ENCODE measurements at places on chromosomes 1 and 21. TPM values are rescaled to one million over a fixed set of nuclear protein-coding genes. Genes with fewer than 3 reads are reported as not detected.

TIE1 gene
- 18.6 TPM for total RNA-seq

DNA sequence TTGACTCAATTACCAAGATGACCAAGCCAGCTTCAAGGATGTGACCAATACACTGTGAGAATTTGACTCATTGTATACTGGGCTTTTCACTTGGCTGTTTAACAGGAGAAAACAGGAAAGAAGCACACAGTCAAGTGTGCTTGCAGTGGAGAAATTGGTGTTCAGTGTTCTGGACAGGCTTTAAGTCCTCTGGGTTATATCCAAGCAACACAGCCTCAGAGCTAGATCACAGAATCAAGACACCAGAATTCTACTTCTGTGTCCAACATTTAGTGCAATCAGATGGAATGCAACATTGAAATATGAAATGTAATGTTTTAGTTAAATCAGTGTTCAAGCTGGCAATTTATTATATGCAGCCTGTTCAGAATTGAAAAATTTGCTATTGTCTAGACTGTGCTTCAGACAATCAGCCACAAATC lies 694.4 kb downstream of the LTN1 start:
- no peak for DNase-seq

AVPR1B gene
- 0.89 TPM for total RNA-seq

IL12RB2 gene
- total RNA-seq: 0.55 TPM

DNA sequence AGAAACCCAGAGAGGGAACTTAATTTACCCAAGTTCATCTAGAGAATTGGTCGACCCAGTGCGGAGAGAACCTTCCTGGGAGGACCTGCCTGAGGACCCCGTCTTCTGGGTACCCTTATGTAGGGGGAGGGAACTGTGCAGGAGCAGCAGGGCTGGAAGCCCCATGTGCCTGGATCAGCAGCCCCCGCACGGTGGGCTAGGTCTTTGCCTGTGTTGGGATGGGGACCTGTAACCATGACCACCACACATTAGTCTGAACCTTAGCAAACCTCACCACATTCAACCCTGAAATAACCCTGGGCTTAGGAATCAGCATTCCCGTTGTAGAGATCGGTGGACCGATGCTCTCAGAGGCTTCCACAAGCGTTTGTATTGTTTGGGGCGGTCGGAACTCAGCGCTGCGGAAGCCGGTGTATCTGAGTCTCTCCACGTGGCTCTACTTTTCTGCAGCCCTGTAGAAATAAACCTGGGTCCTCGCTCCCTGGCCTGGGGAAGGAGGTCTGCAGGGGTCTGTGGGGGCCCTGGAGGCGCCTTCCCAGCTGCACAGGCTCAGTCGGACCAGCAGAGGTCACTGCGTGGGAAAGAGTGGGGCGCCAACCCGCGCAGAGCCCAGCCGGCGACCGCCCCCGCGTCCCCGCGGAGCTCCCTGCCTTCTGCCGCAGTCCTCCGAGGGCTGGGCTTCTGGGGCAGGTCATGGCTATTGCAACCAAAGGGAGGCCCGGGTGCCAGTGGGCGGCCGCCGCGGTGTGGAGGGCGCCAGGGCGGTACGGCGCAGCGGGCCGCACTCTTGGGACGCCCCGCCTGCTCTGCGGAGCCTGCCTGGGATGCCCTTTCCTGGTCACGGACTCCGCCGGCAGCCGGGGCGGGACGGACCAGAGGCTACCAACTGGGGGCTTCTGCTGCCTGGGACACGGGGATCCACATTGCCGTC lies 36.2 kb upstream of the KCNA10 start:
- DNase-seq: peak; percentile 50

DNA sequence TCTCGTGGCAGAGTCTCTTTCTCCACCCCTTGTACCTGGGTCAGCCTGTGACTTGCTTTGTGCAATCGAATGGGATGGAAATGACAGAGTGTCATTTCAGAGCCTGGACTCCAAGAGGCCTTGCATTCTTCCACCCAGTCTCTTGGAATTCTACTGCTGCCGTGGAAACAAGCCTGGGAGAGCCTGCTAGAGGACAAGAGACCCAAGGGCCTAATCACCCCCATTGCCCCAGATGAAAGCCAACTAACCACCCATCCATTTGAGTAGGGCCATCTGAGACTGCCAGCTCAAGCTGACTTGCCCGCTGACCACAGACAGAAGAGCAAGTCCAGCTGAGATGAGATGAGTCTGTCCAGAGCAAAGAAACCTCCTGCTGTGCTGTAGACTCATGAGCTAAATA lies 201.6 kb downstream of the PTPRU start:
- DNase-seq: no peak

DNA sequence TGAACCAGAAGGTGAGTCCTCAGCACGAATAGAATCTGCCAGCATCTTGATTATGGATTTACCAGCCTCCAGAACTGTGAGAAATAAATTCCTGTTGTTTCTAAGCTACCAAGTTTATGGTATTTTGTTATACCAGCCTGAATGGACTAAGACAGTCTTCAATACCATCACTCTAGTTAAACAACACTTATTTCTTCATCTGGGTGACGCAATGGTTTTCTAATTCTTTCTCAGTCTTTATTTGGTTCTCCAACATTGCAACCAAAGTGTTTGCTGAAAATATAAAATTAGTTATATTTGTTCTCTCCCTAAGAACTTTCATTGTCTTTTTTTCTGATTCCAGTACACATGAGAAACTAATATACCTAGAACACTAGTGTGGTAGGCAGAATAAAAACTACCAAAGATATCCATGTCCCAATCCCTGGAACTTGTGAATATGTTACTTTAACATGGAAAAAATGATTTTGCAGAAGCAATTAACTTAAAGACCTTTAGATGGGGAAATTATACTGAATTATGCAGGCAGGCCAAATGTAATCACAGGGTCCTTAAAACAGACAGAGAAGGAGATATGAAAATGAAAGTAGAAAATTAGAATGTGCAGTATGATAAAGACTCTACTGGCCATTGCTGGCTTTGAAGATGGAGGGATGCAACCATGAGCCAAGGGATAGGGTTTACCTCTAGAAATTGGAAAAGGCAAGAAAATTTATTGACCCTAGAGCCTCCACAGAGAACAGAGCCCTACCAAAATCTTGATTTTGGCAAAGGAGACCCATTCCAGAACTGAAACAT lies 1115.1 kb downstream of the PLA2G4A start:
- DNase-seq: no peak

- DNase-seq: no peak
These were observed 7.3 kb downstream of the HENMT1 start for GRCh38 chr1:108653431-108654105.

DNA sequence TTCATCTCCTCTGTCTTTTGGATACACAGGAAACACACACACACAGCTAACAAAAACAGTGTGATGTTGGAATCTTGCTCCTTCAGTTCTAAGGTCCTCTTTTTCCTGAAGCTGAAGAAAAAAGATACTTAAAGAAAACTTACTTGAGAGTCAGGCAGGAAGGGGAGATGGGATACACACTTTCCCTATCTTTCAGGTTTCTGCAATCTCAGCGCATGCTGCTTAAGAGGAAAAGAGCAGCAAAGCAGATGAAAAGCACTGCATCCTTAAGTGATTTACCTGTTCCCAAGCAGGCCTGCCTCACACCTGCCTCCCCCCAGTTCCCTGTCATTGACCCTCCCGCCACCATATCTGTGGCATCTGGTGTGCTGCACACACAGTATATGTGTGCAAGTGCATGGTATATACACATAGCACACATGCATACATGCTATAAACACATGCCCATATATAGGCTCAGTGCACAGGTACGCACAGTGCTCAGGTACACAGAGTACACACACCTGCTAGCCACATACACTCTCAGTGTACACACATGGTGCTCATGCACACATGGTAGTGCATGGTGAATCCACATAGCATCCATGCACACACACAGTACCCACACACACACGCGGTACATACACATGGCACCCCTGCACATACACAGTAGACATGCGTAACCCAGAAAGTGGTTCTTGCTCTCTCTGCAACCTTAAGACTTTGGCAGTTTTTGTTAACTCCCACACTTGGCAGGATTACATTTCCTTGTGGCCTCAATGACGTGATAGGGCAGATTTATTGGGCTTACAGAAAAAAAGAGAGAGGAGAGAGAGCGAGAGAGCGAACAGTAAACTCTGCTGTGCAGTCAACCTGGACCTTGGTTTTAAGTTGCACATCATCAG lies 166.9 kb downstream of the TOMM20 start:
- no peak for DNase-seq

DNA sequence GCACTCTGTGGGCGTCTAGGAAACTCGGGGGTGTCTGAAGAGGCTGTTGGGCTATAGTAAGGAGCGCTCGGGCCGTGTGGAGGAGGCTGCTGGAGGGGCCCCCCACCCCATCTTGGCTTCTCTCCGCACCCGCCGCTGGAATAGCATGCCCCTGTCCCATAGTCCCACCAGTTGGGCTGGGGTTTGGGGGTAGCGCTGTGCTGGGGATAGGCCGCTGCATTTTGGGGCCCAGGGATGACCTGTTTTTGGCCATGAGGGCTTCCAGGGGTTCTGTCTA lies 511 bp downstream of the EFNA3 start:
- no peak for DNase-seq

DNA sequence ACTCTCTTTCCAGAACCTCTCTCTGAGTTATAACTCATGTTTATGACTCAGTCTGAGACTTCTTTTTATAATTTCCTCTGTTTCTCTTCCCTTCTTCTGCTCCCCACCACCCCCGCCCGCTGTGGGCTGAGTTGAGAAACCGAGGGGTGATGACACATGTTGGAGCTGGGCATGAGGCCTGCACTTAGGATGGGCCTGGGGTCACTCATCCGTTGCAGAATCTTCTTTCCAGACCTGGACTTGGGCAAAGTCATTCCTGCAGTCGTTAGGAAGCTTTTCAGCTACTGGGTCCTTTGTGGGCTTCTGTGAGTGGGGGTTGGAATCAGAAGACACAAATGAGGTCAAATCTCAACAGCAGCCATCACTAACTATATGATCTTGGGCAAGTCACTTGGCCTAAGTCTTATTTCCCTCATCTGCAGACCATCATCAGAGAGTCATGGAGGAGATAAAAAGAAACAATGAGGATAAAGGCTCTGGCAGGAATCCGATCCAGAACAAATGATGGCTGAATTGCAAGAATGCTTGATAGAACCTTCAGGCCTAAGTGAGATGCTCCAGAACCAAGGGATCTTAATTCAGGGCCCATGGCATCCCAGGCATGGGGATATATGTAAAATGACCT lies 53.4 kb downstream of the RPS6KA1 start:
- peak; percentile 58 for DNase-seq

UMODL1 gene
- total RNA-seq: 0.14 TPM

GBP6 gene
- 0.09 TPM for total RNA-seq

TSSK3 gene
- 3.6 TPM for total RNA-seq

- DNase-seq: no peak
These were observed 81.0 kb downstream of the DIRAS3 start for GRCh38 chr1:67969446-67969845.

GRCh38 chr1:24886241-24886640 lies 43.8 kb downstream of the RUNX3 start:
- no peak for DNase-seq

PACC1 gene
- 4.4 TPM for total RNA-seq

SLFNL1 gene
- total RNA-seq: 0.41 TPM

DNA sequence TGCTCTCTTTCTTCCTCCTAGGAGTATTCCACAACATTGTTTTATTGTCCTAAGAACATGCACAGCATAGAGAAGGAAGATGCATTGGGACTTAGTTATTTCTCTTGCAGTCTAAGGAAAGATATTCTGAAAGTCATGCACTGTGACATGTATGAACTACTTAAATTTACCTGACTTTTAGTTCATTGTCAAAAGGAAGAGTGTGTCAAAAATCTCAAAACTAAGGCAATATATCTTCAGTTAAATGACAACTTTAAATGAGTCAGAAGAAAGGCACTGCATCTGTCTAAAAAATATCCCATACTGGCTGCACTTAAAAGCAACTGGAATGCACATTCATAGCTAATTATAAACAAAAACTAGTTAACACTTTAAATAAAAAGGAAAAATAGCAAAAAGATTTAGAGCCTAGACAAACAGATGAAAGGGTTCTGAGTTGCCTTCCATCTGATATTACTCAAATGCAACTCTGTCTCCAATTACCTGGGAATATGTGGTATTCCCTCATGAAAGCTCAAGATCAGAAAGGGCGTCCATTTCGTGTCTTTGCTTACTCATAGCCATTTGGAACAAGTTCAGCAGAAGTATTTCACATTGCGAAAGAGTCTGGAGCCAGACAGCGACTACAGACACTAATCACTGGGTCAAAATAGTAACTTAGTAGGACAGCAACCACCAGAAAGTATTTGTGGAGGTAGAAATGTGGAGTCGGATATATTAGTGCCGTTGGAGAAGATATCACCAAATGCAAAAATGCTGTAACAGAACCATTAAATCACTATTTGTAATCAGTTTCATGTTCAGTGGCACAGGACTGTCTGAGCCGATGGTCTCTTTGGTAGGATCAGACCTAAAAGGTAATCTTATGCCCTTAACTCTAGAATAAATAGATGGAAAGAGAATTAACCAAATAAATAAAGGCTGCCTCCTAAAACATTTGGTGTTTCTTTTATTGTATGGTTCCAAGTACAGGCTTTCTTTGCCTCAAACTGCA lies 225.7 kb downstream of the GREM2 start:
- no peak for DNase-seq

TAS1R3 gene
- total RNA-seq: 0.96 TPM

GRCh38 chr1:232127190-232127589 lies 500.6 kb downstream of the DISC1 start:
- DNase-seq: no peak

DNA sequence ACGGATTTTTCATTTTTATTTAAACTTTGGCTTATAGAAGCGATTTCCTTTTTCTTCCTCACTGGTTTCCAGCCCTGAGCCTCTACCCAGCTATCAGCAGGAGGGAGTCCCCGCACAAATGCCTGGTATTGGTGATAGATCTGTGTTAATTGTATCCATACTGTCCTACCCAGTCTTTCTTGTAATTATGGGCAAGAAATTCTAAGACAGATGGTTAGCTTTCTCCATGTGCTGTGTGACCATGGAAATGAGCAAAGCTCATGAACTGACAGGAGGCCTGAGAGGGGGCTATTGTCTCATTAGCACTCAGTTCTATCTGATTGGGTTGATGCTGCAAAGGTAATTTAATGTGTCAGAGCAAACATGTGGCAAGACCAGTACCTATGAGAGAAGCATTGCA lies 108.1 kb upstream of the IVNS1ABP start:
- no peak for DNase-seq

DNA sequence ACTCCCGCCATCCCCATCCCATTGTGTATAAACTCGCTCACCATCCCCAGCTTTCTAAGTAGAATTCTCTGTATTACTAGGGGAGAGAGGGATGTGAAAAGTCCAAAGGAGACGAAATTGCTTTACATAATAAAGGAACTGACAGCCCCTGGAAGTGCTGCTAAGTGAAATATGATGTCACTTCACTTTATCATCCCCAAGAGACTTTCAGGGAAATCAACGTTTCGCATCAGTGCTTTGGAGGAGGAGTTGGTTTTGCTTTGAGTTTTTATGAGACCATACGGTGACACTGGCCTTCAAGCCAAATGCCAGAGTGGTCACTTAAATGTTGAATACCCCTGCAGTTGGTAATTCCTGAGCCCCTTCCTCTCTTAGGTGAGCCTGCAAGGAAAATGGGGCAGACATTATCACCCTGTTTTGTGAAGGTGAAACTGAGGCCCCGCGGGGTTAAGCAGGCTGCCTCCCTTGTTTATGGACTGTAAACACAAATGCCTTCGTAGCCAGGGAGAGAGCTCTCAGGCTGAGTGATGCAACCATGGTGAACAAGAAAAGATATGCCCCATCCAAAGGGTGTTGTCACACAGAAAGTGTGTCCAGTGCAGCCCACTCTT lies 58.4 kb upstream of the KAZN start:
- DNase-seq: no peak

- no peak for DNase-seq
These were observed 122.4 kb downstream of the AKT3 start for GRCh38 chr1:243727503-243728203.

Measured in mucosa of descending colon (tissue), 3 donors.